ENCODE measurements at places on chromosomes 1 and 21. TPM values are rescaled to one million over a fixed set of nuclear protein-coding genes. Genes with fewer than 3 reads are reported as not detected.

The KLF17 gene
- not detected for total RNA-seq

- no peaks in the 10 kb centered on the region for H3K27me3 ChIP-seq
- H3K4me3 ChIP-seq = no peak overlapping the region
- no peak for DNase-seq
- peak overlapping the region; percentile 72 for H3K27ac ChIP-seq
Observed at GRCh38 chr1:184903111-184903692, 71.1 kb downstream of the NIBAN1 start.

- H3K27me3 ChIP-seq = no peaks in the 10 kb centered on the region
- no peak overlapping the region for H3K4me3 ChIP-seq
- H3K36me3 ChIP-seq = no peaks in the 10 kb centered on the region
- DNase-seq = no peak
- H3K27ac ChIP-seq = no peak overlapping the region
- no peaks in the 10 kb centered on the region for H3K4me1 ChIP-seq
Observed at GRCh38 chr1:29636936-29637335, 400.6 kb downstream of the PTPRU start.

GRCh38 chr1:32892368-32893197 is 6.3 kb downstream of the HPCA start:
- peak overlapping the region; percentile 54 for H3K4me3 ChIP-seq
- peaks cover 20% of the 10 kb centered on the region for H3K4me1 ChIP-seq
- peak; percentile 80 for DNase-seq
- H3K27me3 ChIP-seq = peaks cover 63% of the 10 kb centered on the region
- peak overlapping the region; percentile 34 for H3K27ac ChIP-seq

GRCh38 chr1:157932069-157932468 is 61.4 kb upstream of the KIRREL1 start:
- H3K27me3 ChIP-seq = no peaks in the 10 kb centered on the region
- no peak for DNase-seq
- no peaks in the 10 kb centered on the region for H3K4me1 ChIP-seq
- H3K36me3 ChIP-seq = no peaks in the 10 kb centered on the region

The ID3 gene
- 270 TPM for total RNA-seq

- DNase-seq = no peak
- H3K4me3 ChIP-seq = no peak overlapping the region
- H3K27ac ChIP-seq = no peak overlapping the region
- no peaks in the 10 kb centered on the region for H3K27me3 ChIP-seq
- H3K36me3 ChIP-seq = no peaks in the 10 kb centered on the region
Observed at GRCh38 chr1:210446479-210446878, 117.8 kb downstream of the HHAT start.

DNA sequence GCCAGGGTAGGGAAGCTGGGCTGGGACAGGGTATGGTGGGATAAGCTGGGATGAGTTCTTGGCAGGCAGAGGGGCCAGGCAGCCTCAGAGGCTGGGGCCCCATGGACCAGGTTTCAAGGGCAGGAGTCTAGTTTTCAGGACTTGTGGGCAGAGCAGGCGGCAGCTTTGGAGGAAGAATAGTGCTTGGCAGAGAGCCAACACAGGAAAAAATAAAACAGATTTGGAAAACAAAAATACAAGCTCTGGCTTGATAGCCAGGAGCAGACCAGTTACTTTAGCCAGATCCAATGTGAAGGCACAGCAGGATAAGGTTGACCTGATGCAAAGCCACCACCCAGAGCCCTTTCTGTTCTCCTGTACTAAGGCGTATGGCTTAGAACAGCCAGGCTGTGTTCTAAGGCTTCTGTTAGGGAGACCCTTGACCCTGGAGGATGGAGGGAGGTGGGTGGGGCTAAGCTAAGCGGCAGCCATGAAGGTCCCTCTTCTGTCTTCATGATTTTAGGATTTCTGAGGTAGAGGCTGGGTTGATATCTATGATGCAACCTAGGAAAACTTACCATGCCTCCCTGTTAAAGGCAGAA is 5.5 kb downstream of the TRAF5 start:
- H3K4me3 ChIP-seq = no peak overlapping the region
- H3K27ac ChIP-seq = peak overlapping the region; percentile 64
- DNase-seq = peak; percentile 33
- H3K36me3 ChIP-seq = no peaks in the 10 kb centered on the region
- peaks cover 97% of the 10 kb centered on the region for H3K4me1 ChIP-seq

The TFF2 gene
- total RNA-seq = 152 TPM

- DNase-seq = no peak
- no peaks in the 10 kb centered on the region for H3K27me3 ChIP-seq
- no peak overlapping the region for H3K27ac ChIP-seq
- no peaks in the 10 kb centered on the region for H3K36me3 ChIP-seq
Observed at GRCh38 chr1:193438771-193439170, 252.4 kb upstream of the B3GALT2 start.

GRCh38 chr1:43414634-43415223 is 25.0 kb downstream of the SZT2 start:
- peaks cover 68% of the 10 kb centered on the region for H3K36me3 ChIP-seq
- no peak overlapping the region for H3K4me3 ChIP-seq
- H3K27me3 ChIP-seq = no peaks in the 10 kb centered on the region

The FCGR2B gene
- total RNA-seq = 2.0 TPM

DNA sequence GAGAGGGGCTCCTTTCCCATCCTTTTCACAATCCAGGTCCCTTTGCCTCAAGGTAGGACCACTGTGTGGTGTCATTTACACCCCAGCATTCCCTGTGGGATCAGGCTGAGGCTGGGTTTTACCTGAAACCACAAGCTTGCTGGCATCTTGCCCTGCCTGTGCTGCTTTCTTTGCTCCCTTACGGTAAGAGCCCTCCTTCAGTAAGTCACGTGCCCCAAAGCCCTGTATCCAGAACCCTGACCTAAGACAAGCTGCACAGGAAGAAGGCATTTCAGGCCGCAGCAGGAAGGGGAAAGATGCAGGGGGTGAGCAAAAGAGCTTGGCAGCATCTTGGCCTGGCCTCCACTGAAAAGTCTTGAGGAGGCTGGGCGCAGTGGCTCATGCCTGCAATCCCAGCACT is 58.4 kb downstream of the KLHDC7A start:
- no peaks in the 10 kb centered on the region for H3K4me1 ChIP-seq
- H3K4me3 ChIP-seq = no peak overlapping the region
- DNase-seq = peak; percentile 81
- H3K36me3 ChIP-seq = no peaks in the 10 kb centered on the region
- no peak overlapping the region for H3K27ac ChIP-seq

DNA sequence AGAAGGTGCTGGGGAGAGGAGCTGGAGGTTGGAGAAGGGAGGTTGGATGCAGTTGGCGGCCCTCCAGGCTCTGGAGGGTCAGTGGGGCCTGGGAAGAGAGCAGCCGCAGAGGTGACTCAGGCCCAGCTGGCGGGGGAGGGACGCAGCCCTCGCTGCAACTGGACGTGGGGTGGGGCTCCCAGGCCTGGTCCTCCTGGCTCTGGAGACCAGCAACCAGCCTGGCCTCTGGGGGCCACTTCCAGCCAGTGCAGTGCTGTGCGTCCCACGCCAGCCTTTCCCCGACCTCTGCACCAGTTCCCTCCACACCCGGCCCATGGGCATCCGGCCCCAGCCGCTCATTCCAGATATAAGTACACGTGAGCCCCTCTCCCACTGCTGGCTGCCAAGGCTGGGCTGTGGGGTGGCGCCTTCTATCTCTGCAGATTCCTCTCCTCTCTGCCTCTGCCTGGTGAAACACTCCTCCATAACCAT is 38.0 kb upstream of the COL18A1 start:
- peak overlapping the region; percentile 72 for H3K27ac ChIP-seq
- no peaks in the 10 kb centered on the region for H3K36me3 ChIP-seq
- no peak overlapping the region for H3K4me3 ChIP-seq
- peaks cover 2% of the 10 kb centered on the region for H3K27me3 ChIP-seq
- H3K4me1 ChIP-seq = peaks cover 28% of the 10 kb centered on the region

DNA sequence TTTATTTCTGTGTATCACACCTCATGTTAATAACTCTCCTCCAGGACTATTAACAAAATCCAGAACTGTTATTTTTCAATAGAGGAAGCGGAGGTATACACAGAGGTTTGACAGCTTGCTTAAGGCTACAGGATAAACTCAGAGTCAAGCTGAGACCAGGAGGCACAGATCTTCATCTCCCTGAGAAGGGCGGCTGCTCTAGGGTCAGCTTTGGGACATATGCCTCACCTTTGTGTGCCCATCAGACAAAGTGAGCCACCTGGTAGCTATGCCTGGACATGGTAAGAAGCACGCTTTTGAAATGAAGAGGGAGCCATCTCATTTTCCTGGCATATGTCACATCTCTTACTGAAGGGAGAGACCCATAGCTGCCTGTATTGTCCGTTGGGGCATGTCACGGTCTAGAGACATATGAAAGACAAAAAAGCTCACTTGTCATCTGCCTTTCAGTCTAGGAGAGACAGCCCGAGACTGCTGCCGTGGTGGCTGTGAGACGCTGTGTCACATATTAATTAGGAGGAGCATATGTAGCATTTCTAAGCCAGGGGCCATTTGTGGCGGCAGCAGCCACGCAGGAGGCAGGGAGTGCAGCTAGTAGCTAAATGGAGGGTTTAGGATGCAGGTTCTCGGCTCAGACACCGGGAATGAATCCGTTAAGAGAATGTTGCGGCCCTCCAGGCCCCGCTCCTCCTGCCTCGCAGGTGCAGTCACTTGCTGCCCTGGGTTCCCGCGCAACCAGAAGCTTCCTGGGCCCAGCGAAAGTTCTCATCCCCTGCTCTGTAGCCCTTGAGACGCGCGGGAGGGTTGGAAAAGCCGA is 161.3 kb upstream of the C1orf21 start:
- H3K27ac ChIP-seq = no peak overlapping the region
- H3K36me3 ChIP-seq = no peaks in the 10 kb centered on the region
- H3K27me3 ChIP-seq = no peaks in the 10 kb centered on the region
- no peak for DNase-seq
- no peak overlapping the region for H3K4me3 ChIP-seq

The LDLRAD1 gene
- not detected for total RNA-seq

- H3K27ac ChIP-seq = no peak overlapping the region
- peaks cover 17% of the 10 kb centered on the region for H3K27me3 ChIP-seq
- DNase-seq = peak; percentile 88
- peak overlapping the region; percentile 9 for H3K4me3 ChIP-seq
- no peaks in the 10 kb centered on the region for H3K4me1 ChIP-seq
Observed at GRCh38 chr21:38505654-38506523, 7.6 kb upstream of the ERG start.

The OR14A2 gene
- not detected for total RNA-seq

GRCh38 chr21:45982758-45983648 is 1.4 kb downstream of the COL6A1 start:
- DNase-seq = no peak
- H3K36me3 ChIP-seq = peaks cover 25% of the 10 kb centered on the region
- peak overlapping the region; percentile 76 for H3K4me3 ChIP-seq
- H3K27ac ChIP-seq = peak overlapping the region; percentile 77
- peaks cover 6% of the 10 kb centered on the region for H3K27me3 ChIP-seq

DNA sequence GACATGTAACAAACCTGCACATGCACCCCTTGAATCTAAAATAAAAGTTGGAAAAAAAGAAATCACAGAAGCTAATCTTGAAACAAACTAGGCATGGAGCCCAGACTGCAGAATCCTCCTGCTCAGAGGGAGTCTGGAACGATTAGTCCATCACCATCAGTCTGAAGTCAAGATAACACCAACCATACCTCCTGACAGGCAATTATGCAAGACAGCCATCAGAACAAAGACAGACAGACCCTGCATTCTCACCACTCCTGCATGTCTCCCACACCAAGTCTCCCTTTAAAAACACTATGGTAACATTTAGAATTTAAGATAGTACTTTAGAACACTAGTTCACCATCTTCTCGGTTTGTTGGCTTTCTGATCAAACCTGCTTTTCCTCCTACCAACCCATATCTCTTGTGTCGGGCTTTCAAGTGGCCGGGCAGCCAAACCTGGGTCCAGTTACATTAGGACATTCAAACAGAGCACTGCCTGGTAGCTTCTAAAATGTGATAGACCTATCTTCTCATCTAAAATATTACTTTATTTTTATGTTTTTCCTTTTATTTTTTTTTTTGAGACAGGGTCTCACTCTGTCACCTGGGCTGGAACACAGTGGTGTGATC is 10.1 kb downstream of the YARS1 start:
- no peak overlapping the region for H3K27ac ChIP-seq
- H3K4me3 ChIP-seq = no peak overlapping the region
- no peak for DNase-seq
- no peaks in the 10 kb centered on the region for H3K27me3 ChIP-seq

DNA sequence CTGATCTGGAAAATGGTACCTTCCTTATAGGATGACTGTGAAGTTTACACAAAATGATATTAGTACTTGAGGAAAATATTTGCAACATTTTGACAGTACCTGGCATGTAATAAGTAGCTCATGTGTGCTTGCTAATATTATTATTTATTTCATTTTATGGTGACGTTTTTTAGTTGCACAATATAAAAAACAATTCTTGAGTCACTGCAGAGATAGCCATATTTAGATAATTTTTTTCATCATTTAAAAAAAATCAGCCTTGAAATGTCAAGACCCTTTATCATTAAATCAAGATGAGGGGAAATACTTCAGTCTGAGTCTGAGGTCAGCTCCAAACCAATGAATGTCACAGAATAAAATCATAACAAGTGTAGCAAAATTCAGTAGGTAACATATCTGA is 196.8 kb upstream of the RUNX1 start:
- no peak for DNase-seq
- peaks cover 9% of the 10 kb centered on the region for H3K4me1 ChIP-seq
- H3K36me3 ChIP-seq = no peaks in the 10 kb centered on the region
- H3K4me3 ChIP-seq = no peak overlapping the region

The PRDM2 gene
- 11.6 TPM for total RNA-seq

The RXFP4 gene
- total RNA-seq = not detected

The HES5 gene
- not detected for total RNA-seq

The ECE1 gene
- 40.2 TPM for total RNA-seq

- peak overlapping the region; percentile 25 for H3K4me3 ChIP-seq
- H3K27me3 ChIP-seq = no peaks in the 10 kb centered on the region
- no peaks in the 10 kb centered on the region for H3K36me3 ChIP-seq
- DNase-seq = peak; percentile 40
- peak overlapping the region; percentile 88 for H3K27ac ChIP-seq
Observed at GRCh38 chr1:18481190-18481920, 625 bp downstream of the KLHDC7A start.

The SLC44A3 gene
- 3.1 TPM for total RNA-seq

GRCh38 chr1:153790313-153790965 is 15.2 kb downstream of the SLC27A3 start:
- peaks cover 36% of the 10 kb centered on the region for H3K4me1 ChIP-seq
- H3K36me3 ChIP-seq = no peaks in the 10 kb centered on the region
- DNase-seq = peak; percentile 39
- H3K4me3 ChIP-seq = peak overlapping the region; percentile 32
- peak overlapping the region; percentile 85 for H3K27ac ChIP-seq

- DNase-seq = no peak
- no peaks in the 10 kb centered on the region for H3K27me3 ChIP-seq
- H3K4me1 ChIP-seq = peaks cover 39% of the 10 kb centered on the region
- H3K4me3 ChIP-seq = no peak overlapping the region
- H3K36me3 ChIP-seq = no peaks in the 10 kb centered on the region
Observed at GRCh38 chr21:45295576-45296365, 8.1 kb upstream of the POFUT2 start.

All from stomach (tissue), 19 donors.